ENCODE measurements at places on chromosomes 12 and 14.

GRCh38 chr12:64625243-64626077 lies 15.2 kb downstream of the RASSF3 start:
- DNase-seq, result peak; percentile 33

GRCh38 chr14:41636492-41637392 lies 30.1 kb downstream of the LRFN5 start:
- no peak for DNase-seq

GRCh38 chr12:68908076-68908475 lies 24.9 kb downstream of the CPM start:
- no peak for DNase-seq

- DNase-seq, result no peak
Measured at GRCh38 chr14:101259748-101260147, 301.5 kb upstream of the DIO3 start.

- DNase-seq, result peak; percentile 87
Measured at GRCh38 chr12:11836282-11837151, 187.0 kb downstream of the ETV6 start.

DNA sequence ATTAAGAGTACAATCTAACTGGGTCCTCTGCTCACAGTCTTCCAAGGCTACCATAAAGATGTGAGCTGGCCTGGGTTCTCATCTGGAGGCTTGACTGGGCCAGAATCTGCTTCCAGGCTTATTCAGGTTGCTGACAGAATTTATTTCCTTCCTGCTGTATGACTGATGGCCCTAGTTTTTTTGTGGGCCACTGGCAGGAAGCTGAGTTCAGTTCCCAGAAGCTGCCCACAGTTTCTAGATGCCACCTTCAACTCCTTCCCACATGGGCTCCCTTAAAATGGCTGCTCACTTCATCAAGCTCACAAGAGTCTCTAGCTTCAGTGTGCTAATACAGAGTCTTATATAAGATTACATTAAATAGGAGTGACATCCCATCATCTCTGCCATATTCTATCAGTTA lies 121.7 kb upstream of the CAND1 start:
- DNase-seq, result peak; percentile 3

DNA sequence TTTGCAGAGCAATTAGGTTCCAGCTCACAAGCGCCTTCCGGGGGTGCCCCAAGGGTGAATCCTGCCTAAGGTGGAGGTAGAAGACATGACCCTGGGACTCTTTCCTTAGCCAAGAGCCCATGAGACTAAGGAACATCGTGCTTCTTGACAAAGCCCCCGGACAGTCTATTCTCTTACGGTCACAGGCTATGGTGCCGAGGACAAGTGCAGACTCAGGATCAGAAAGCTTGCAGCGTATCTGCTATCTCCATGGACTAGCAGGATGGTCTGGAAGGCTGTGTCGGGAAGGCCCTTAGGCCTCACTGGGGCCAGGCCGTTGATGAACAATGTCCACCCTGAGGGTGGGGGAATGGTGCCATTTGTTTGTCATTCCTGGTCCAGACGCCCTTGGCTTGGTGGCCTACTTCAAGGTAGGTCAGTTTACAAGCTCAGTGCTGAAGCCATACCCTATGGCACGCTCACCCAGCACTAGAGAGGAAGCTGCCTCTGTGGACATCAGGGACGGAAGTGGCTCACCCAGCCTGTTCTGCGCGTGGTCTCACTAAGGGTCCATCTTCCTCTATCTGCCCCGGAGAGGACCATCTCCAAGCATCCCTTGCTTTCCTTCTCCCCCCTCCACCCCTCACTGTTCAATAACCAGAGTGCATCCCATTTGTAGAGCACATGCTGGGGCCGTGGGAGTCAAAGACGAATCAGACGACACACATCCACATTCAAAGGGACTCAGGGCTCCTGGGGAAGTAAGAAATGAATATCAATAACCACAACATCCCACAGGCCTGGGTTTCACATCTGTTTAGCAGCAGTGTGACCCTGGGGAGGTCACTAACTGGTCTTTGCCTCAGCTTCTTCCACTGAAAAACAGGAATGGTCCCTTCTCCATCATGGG lies 45.0 kb upstream of the IQSEC3 start:
- peak; percentile 19 for DNase-seq

DNA sequence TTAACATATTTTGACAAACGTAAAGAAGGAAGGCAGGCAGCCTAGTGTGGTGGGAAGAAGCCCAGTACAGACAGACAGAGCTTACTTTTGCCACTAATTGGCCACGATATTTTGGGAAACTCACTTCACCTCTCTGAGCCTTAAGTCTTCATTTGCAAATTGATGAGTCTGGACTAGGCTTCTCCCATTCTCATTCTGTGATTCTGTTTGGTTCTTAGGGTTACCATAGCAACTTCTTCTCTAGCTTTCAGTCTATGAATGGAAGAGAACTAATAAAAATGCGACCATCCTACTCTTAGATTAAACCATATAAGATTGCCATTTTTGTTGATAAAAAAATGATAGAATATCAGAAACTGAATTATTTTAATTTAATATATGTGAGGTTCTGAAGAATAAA lies 210.5 kb downstream of the SNAPC1 start:
- DNase-seq, result no peak

GRCh38 chr12:44942714-44943113 lies 66.6 kb upstream of the NELL2 start:
- no peak for DNase-seq

DNA sequence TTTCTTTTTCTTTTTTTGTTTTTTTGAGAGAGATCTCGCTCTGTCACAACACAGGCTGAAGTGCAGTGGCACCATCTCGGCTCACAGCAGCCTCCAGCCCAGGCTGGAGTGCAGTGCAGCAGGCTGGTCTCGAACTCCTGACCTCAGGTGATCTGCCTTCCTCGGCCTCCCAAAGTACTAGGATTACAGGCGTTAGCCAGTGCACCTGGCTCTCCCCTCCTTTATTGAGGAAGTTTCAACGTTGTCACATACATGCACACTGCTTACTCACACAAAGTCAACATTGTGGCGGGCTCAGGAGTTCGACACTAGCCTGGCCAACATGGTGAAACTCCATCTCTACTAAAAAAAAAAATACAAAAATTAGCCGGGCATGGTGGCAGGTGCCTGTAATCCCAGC lies 32.0 kb downstream of the EAPP start:
- DNase-seq, result no peak

GRCh38 chr12:126648074-126648473 lies 1582.8 kb downstream of the AACS start:
- DNase-seq, result no peak

- peak; percentile 25 for DNase-seq
Measured at GRCh38 chr12:107684990-107685359, 624 bp upstream of the PWP1 start.

GRCh38 chr12:6384499-6385436 lies 806 bp downstream of the LTBR start:
- no peak for DNase-seq

DNA sequence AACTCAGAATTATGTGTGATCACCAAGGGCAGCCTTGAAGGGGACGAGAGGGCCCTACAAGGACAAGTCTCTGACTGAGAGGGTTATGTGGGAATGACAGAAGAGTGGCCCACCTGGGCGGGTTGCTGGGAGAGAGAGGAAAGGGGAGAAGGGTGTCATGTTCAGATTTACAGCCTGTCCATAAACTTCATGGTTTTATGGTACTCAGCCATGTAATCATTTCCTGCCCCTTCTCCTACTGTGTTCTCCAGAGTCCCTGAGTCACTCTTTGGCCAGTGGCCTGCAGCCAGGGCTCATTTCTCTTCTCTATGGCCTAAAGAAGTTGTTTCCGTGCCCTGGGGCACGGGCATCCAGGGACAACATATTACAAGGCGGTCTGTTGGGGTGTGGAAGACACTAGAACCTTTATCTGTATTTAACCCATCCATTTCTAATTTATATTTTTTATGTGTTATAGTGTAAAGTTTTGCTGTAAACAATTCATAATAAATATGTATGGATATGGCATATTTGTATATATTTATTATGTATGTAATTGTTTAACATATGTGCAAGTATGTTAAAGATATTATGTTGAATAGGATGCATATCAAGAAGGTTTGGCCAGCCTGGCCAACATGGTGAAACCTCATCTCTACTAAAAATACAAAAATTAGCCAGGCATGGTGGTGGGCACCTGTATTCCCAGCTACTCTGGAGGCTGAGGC lies 26.9 kb downstream of the DDX47 start:
- no peak for DNase-seq

DNA sequence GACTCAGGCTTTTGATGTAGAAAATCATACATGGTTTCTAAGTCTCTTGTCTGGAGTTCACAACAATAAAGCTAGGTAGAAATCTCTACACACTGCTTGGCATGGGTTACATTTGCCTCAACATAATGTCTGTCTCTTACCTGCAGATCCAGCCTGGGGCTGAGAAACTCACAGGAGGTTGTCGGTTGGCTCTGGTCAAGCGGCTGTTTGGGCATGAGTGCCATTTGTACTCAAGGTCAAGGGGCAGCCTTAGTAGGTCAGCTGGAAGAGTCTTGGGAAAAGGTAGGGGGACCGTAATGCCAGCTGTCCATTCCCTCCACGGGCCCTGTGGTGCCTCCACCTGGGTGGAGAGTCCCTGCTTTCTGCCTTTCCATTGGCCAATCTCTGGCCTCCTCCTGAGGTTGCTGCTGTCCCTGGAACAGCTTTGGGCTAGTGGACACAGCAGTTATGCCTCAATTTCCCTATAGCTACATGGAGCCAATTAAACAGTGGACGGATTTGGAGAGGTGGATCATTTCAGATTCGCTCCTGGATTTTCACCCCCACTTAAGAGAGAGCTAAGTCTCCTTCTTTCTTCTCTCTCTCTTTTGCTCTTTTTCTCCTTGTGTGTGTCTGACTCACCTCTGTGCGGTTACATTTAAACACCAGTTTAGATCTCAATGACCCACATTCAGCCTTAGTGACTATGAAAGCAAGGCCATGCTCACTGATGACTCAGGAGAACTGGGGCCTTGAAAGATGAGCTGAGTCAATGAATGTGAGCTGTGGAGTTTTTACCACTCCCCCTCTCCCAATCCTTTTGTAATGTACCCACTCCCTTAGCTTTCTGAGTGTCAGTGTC lies 132.8 kb upstream of the HIF1A start:
- peak; percentile 74 for DNase-seq

DNA sequence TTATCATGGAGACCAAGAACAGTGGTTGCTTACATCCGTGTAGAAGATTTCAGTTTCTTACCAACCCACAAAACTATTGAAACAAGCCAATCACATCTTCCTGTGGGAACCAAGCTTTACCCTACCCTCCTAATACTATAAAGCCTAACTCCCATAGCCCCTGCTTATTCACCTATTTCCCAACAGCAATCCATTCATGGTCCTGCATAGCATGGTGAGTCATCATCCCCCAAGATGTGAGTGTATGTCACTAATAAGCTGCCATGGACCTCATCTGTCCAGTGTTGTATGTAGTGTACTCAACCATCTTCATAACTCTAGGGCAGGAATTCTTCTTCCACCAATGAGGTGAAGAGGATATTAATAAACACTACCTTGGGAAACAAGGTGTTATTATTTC lies 1620.4 kb upstream of the FLRT2 start:
- DNase-seq, result no peak

DNA sequence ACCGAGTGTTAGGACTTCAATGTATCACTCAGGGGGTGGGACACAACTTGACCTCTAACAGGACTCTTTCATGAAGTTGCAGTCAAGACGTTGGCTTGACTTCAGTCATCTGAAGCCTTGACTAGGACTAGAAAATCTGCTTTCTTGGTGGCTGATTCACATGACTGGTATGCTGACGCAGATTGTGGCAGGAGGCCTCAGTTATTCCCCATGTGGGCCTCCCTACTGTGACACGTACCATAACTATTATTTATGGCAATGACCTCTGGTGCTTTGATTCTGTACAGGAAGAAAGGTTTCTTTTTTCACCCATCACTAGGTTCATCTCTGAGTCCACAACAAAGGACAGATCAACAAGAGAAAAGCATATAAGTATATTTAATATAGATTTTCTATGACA lies 270.4 kb downstream of the NEDD1 start:
- DNase-seq, result no peak

GRCh38 chr14:93402951-93403350 lies 27.8 kb upstream of the UNC79 start:
- no peak for DNase-seq

DNA sequence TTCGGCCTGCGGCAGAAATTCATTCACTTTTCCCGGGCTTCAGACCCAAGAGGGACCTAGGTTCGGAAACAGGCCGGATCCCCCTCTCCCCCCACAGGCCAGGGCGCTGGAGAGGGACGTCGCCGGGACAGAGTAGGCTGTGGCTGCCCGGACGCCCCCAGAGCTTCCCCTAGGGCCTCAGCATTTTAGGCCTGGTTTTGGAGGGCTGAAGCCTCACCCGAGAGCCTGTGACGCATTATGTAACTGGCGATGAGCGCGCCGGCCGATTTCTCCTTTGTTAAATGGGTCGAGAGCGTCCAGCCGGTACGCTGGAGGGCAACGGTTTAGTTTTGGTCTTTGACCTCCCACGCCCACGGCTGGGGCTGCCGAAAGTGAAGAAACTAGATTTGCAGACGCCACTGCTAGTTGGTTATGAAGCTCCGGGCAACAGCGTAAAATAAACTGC lies 657 bp downstream of the PEBP1 start:
- DNase-seq, result peak; percentile 41

DNA sequence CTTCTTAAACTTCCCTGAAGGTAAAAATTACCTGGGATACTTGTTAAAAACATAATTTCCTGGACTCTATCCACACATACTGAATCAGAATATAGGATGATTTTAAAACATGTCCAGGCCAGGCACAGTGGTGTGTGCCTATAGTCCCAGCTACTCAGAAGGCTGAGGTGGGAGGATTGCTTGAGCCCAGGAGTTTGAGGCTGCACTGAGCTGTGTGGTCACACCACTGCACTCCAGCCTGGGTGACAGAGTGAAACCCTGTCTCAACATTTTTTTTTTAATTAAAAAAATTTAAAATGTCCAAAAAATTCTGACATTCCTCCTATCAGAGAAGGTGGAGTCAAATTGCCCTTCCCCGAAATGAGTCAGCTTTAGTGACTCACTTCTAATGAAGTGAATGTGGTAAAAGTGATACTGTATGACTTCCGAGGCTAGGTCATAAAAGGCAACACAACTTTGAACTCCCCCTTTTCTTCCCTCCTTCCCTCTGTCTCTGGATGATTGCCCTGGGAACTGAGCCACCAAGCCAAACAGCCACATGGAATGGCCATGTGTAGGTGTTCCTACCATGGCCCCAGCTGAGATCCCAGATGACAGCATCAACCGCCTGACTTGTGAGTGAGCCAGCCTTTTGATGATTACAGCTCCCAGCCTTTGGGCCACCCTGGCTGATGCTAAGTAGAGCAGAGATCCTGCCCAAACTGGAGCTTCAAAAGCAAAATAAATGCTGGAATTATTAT lies 36.3 kb downstream of the LIMA1 start:
- peak; percentile 64 for DNase-seq

- no peak for DNase-seq
Measured at GRCh38 chr14:20696764-20697163, 8.2 kb downstream of the ANG start.

DNA sequence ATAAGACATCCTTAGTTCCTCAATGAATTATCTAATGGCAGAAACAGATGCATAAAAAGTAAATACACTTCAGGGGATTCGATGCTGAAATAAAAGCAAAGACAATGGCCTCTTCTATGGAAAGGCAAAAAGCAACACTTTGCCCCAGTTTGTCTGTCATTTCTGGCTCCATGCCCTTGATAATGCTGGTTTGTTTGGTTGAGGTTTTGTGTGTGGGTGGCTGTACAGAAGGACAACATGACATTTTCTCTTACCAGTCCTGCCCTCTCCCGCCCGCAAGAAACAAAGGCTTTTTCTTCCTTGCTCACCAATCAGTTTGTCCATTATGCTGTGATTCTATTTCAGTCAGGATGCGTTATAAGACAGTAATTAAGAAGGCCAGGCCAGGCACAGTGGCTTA lies 18.1 kb upstream of the WDR89 start:
- DNase-seq, result no peak

GRCh38 chr12:57560516-57560915 lies 10.7 kb downstream of the KIF5A start:
- no peak for DNase-seq
